Stimulated activated CD8-positive, alpha-beta memory T cell treated with anti-CD3 and anti-CD28 coated beads, Interleukin-7, amount 100 ng/mL, for 4 hours (primary cell): ENCODE measurements at places on chromosomes 7 and 10.

GRCh38 chr10:117646718-117647117, 104.2 kb downstream of the EMX2 start:
- no peak for DNase-seq

DNA sequence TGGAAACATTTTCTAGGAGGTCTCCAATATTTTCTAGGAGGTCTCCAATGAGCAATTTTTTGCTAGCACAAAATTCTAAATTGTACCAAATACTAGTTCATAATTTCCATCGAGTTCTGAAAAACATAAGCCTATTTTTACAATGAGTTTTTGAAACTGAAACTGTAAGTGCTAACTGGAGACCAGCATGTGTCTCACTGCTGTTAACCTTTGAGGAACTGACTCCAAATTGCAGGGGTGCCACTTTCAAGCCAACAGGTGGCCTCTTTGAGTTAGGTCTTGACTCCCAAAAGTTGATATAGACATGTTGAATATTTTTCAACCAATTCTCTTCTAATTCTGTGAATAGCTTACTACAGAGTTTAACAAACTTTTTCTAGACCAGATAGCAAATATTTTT, 58.8 kb downstream of the CAV1 start:
- no peak for DNase-seq

GRCh38 chr10:107168738-107169137, 4.2 kb upstream of the SORCS1 start:
- DNase-seq, result no peak

DNA sequence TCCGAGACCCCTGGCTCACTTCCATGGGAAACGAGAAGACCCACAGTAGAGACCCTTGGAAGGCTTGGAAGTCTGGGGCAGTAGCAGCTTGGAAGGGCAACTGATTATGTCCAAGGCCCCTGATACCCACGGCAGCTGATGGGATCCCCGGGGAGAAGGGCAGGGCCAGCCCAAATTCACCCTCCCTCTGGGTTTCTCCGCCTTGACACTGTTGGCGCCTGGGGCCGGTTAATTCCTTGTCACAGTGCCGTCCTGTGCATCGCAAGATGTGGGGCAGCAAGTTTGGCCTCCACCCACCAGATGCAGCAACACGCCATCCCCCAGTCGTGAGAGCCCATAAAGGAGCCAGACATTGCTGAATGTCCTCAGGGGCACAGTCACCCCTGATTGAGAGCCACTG, 89.2 kb downstream of the RGS10 start:
- no peak for DNase-seq

GRCh38 chr10:64396105-64396708, 875.0 kb downstream of the REEP3 start:
- DNase-seq, result no peak

DNA sequence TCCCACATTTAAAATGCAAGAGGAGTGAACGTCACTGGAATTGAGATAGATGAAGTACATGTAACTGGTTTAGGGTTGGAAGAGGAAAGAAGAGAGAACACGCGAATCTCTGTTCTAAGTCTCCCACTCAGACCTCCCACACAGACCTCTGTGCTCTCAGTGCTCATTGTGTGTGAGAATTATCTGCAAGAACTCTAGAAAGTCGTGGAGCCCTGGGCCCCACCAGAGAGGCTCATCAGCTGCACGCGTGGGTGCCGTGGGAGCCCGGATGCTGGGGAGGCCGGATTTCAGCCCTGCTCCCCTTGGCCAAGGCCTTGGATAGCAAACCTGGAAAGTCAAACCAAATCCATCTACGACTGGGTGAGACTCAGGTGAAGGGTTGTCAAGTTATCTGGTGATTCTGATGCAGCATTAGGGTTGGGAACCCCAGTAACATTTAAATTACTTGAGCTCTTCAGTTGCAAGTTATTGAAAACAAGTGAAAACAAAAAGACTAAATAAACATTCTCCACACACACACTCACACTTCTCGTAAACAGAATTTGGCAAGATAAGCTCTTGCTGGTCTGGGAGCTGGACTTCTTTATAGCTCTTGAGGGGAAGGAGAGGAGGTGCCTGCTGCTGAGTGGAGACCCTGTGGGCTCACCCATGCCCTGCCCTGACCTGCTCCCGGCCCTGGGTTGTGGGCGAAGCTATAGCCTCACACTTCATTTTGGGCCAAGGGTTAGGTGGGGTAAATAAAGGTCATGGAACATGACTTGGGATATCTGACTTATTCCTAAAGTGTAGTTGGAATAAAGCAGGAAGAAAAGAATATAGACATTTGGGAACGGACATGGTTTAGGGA, 250.3 kb downstream of the ADARB2 start:
- no peak for DNase-seq

DNA sequence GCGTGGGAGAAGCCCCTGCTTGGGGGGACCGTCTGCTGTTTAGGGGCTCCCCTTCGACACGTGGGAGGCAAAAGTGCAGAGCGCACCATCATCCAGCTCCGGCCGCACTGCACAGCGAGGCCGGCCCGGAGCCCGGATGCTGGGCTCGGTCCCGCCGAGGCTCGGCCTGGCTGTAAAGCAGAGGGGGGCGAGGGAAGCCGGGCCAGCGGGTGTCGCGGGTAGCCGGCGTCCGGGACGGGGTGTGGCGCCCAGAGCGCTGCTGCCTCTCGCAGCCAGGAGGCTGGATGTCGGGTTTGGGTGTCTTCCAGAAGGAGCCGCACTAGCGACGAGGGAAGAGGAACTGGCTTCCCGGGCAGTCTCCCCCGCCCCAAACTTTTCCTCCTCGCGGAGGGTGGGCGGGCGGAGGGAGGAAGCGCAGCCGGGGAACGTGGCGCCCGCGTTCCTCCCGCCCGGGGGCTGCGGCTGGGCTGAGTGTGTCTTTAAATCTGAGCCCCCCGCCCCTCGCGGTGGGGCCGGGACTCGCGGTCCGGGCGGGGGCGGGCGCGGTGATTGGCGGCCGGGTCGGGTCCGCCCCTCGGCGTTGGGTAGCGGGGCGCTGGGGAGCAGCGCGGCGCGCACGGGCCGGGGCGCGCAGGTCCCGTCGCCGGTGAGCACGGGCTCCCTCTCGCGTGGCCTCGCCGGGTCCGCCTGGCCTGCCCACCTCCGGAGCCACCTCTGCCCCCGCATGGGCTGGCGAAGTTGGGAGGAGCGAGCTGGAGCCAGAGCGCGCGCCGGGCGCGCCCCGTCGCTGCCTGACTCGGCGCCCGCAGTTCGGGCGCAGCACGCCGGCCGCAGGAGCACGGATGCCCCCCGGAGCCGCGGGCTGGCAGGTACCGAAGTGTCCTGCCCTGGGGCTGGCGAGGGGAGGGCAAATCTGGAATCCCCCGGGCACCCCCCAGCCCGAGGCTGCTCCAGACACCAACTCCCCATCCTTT, at the start of gene PALD1:
Gene PALD1, plus strand, starts transcription at position 577 of the 974 bp plus-strand sequence. CDS start 47,185 bp downstream, outside the sequence.
- peak; percentile 26 for DNase-seq

- no peak for DNase-seq
Observed at GRCh38 chr7:36107926-36108631, 45.0 kb upstream of the EEPD1 start.

DNA sequence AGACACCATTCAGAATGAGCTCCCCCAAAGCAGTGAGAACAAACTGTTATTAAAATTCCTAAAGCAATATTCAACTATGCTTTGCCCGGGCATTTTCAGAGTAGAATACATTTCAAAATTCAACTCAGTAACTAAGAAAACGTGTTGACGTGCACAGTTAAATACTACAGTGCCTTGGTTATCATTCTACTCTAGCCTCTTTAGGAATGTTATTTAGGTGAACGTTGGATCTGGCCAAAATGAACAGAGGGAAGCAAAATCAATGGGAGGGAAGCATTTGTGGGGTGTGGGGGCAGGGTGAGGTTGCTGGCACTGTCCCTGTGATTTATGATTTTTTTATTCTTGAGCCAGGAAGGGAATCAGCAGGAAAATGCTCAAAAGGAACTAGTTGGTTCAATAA, 27.5 kb downstream of the RSU1 start:
- no peak for DNase-seq

DNA sequence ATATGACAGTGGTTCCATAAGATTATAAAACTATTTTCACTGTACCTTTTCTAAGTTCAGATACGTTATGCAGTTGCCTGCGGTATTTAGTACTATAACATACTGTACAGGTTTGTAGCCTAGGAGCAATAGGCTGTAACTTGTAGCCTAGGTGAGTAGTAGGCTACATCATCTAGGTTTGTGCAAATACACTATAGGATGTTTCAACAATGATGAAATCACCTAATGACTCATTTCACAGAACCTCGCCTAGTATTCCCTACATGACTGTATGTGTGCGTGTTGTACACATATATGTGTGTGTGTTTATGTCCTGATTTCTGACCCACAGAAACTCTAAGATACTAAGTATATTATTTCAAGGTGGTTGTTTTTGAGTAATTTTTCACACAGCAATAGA, 139.0 kb downstream of the HERPUD2 start:
- no peak for DNase-seq

GRCh38 chr7:85823396-85824080, 636.7 kb upstream of the SEMA3D start:
- no peak for DNase-seq

DNA sequence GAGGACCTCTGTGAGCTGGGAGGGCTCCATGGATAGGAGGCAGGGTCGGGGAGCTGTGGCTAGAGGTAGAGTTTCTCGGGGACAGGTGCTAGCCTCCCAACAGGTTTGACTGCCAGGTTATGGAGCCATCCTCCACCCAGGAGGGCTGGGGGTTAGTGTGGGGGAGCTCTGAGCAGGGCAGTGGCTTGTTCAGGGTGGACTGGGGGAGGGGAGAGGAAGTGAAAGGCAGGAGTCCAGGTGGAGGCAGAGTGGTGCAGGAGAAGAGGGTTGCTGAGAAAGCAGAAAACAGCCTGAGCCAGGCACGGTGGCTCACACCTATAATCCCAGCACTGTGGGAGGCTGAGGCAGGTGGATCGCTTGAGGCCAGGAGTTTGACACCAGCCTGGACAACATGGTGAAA, 40.5 kb upstream of the HSPB1 start:
- DNase-seq, result no peak

DNA sequence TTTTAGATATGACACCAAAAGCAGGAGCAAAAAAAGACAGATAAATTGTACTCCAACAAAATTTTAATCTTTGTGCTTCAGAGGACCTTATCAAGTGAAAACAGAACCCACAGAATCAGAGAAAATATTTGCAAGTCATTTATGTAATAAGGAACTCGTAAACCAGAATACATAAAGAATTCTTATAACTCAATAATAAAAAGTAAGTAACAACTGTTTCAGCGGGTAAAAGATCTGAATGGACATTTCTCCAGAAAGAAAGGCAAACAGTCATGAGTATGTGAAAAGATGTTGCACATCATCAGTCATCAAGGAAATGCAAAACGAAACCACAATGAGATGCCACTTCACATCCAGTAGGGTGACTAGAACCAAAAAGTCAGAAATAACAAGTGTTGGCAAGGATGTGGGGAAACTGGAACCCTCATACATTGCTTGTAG, 167.7 kb upstream of the KCTD7 start:
- no peak for DNase-seq

GRCh38 chr7:132248841-132249240, 327.4 kb downstream of the PLXNA4 start:
- DNase-seq, result no peak

DNA sequence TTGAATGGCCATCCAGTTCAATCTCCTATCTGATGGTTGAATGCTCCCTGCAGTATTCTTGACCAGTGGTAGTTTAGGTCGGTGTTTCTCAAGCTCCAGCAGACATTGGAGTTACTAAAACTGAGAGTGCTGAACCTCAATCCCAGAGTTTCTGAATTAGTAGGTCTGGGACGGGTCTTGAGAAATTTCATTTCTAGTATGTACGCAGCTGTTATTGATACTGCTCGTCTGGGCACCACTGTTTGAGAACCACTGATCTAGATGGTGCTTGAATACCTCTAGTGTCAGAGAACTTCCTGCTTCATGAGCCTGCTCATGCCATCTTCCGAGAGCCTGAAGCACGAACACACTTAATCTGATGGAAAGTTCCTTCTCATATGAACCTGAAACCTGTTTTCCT, 99.4 kb upstream of the CREB5 start:
- no peak for DNase-seq

GRCh38 chr7:128437426-128438332, 18.0 kb upstream of the HILPDA start:
- no peak for DNase-seq

GRCh38 chr10:64408391-64409183, 887.4 kb downstream of the REEP3 start:
- no peak for DNase-seq

GRCh38 chr7:65832281-65832680, 40.6 kb upstream of the VKORC1L1 start:
- no peak for DNase-seq

DNA sequence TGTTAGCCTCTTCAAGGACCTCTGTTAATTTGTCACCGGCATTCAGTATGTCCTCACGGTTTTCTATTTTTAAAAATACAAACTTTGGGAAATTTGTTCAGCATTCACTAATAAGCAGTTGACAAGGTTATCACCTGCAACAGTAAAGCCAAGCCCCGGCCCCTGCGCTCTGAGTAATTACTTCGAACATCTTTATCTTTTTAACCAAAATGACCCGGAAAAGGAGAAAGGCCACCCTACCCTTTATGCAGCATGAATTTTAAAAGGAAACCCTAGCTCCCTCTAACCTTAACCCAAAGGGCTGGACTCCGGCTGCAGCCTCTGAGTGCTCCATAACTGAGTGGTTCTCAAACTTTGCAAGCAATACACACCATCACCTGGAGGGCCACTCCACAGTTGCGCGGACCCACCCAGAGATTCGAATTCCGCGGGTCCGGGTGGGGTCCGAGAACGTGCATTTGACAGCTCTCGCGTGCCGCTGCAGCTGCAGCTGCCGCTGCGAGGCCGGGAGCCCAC, 940 bp downstream of the NSMCE4A start:
- DNase-seq, result no peak

DNA sequence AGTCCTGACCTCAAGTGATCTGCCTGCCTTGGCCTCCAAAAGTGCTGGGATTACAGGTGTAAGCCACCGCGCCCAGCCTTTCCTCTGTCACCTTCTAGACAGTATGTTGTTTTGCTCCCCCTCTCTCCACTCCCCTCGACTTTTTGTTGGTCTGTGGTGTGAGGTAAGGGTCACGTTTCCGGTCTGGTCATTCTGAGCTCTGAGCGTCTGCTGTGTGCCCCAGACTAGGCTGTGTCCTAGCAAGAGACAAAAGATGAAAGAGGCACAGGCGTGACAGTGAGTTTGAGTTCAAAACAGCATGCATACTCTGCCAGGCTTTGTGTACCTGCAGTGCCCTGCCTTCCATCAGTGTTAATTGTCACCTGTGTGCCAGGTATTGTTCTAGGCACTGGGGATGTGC, 87.4 kb upstream of the PPIF start:
- no peak for DNase-seq

GRCh38 chr10:68989317-68989990, 851 bp downstream of the KIFBP start:
- no peak for DNase-seq

DNA sequence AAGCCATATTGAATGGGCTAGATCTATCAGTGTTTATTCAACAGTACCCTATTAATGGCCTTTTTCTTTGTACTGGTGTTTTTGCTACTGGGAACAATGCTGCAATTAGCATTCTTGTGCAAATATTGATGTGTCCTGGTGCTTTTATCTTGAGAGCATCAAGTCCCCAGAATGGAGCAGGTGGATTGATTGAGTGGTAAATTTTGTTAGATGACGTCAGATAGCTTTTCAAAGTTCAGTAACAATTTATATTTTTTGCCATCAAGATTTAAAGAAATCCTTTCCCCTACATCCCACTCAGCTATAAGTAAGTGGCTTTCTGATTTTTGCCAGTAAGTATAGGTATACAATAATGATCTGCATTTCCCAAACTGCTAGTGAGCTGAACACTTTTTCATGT, 63.4 kb upstream of the SYPL1 start:
- DNase-seq, result no peak
